ENCODE measurements at places on chromosomes 7 and 10. TPM values are rescaled to one million over a fixed set of nuclear protein-coding genes. Genes with fewer than 3 reads are reported as not detected.
A peak's percentile ranks its signal among the peaks of the same experiment; 100 is the strongest.

The SSMEM1 gene
- not detected for total RNA-seq

The TRIM50 gene
- total RNA-seq, result not detected

The PHKG1 gene
- 11.6 TPM for total RNA-seq

The RBP3 gene
- not detected for total RNA-seq

The MET gene
- total RNA-seq, result 31.0 TPM

The ERV3-1 gene
- 13.5 TPM for total RNA-seq

The AKR1C8 gene
- total RNA-seq, result not detected

The RPP30 gene
- total RNA-seq, result 25.1 TPM

The GIMAP2 gene
- 8.6 TPM for total RNA-seq

The TFEC gene
- 3.8 TPM for total RNA-seq

The CSTF2T gene
- 13.5 TPM for total RNA-seq

The CCL24 gene
- total RNA-seq, result 6.9 TPM

The LRRC17 gene
- 1.3 TPM for total RNA-seq

The PDE6C gene
- not detected for total RNA-seq

The NRCAM gene
- total RNA-seq, result 1.0 TPM

The GPR15LG gene
- total RNA-seq, result 725 TPM

GRCh38 chr7:34362621-34363020 lies 295.4 kb upstream of the NPSR1 start:
- no peak for DNase-seq

DNA sequence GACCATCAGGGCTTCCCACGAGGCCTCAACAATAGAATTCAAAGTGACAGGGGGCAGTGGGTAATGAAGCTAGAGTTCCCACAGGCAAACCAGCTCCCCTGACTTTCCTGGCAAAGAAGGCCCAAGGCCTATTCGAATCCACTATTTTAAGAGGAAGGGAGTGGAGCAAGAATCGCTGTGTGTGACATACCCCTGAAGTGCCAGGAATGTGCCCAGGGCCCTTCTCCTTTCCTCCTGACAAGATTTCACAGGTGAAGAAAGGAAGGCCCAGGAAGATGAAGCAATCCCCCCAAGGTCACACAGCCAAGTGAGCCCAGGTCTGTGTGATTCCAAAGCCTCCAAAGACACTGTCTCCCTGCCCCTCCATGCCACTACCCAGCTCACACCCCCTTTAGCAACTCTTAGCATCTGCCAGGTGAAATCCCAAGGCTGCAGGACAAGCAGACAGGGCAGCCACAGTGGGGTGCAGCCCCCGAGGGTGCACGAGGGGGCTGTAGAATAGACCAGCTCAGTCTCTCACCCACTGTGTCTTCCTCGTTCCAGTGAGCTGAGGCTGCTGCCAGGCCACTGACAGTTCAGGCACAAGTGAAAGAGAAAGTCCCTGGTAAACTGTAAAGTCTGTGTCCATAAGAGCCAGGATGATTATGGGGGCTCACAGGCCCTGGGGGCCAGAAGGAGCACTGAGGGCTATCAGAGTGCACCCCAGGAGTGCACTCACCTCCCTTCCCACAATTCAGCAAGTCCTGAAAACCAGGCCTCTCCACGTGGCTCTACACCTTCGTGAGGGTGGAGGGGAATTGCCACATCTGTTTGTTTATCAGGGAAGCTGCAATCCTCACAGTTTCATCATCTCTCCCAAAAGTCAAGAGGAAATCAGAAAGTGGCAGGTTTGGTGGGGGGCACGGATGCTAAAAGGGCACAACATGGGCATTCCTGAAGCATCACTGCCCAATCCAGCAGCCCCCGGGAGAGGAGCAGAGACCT lies 70.8 kb upstream of the ZMIZ1 start:
- no peak for DNase-seq

DNA sequence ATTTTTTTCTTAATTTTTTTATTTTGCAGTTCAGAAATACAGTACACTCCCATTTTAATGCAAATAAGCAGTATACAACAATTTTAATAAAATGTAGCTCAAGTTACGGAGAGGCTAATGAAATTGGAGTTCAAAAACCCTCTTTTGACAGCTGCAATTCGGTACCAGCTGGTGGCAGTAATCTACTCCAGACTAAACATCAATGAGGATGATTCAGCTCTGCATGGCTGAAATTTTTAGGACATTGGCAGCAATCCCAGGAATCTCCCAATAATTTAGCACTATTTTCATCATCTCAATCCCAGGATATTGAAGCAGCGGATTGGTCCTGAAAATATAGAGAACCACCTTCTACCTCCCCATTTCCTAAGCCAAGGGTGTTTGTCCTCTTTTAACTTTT lies 278.8 kb downstream of the CACNA2D1 start:
- DNase-seq, result peak; percentile 4

DNA sequence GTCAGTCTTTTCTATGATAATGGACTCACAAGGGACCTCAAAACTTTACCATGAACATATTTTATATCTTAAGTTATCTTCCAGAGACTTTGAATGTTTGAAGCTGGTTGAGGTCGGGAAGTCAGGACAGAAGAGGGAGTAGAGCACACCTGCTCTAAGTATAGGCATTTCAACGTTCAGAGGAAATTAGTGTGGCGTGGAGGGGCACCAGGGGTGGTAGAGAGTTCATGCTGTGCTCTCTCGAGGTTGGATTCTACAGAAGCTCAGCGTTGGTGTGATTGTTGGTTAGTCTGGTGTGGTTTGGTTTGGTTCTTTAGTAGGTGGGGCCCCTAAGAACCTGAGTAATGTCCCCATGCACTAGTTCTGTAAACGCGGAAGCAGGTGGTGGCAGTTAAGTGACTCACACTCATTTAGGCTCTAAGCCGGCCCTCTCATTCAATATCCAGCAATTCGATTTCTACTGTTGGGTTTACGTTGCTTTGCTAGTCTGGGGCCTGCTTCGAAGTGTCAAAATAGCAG lies 19.8 kb downstream of the CNTNAP2 start:
- DNase-seq, result no peak

GRCh38 chr7:133932591-133932990 lies 194.5 kb upstream of the LRGUK start:
- no peak for DNase-seq

- DNase-seq, result no peak
Observed at GRCh38 chr7:91126762-91127161, 137.5 kb upstream of the FZD1 start.

DNA sequence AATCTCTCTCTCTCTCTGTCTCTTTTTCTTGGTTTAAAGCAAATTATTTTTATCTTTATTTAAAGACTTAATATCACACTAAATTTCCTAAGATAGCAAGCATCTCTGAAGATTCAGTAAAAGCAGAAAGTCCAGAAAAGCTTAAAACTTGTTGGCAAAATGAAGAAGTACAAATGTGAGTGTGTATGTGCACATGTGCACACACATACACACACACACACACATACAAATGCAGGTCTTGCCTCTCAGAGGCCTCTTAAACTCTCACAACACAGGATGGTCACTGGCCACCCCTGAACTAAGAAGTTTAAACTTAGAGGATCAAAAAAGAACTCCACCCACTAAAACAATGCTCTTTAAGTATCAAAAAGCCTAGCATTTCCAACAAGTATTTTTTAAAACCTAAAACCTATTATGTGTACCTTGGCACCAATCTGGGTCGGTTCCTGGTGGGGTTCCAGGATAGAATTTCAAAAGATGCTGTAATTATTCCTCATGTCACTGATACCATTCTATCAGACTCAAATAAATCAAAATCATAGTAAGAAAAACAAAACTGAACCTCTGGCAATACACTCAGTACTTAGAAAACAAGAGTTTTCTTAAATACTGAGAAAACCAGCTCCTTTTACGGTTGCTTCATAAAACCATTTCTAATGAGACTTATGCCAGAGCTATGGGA lies 55.0 kb downstream of the SORBS1 start:
- no peak for DNase-seq

- no peak for DNase-seq
Observed at GRCh38 chr7:91628742-91629141, 251.8 kb downstream of the MTERF1 start.

- DNase-seq, result no peak
Observed at GRCh38 chr10:1440897-1441296, 296.4 kb downstream of the ADARB2 start.

DNA sequence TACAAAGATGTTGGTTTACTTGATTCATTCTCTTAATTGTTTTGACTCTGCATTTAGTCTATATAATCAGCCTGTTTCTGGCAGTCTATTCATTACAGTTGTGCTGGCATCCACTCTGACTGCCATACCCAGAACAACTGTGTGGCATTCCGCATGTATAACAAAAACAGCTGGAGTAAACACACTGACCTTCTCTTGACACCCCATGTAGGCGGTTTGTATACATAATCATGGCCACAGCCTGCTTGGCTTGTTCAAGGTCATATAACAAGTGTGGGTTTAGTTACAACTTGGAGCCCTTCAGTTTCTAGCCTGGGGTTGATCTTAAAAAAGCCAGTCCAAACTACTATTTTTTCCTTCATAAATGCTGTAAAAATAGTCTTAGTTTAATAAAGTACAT lies 70.9 kb downstream of the MBL2 start:
- no peak for DNase-seq

GRCh38 chr7:84908196-84908793 lies 278.6 kb downstream of the SEMA3D start:
- DNase-seq, result no peak

- DNase-seq, result no peak
Observed at GRCh38 chr7:55569269-55569663, 3.0 kb downstream of the VOPP1 start.

- no peak for DNase-seq
Observed at GRCh38 chr7:12805957-12806356, 118.5 kb downstream of the ARL4A start.

- no peak for DNase-seq
Observed at GRCh38 chr10:114777415-114777814, 44.2 kb upstream of the FHIP2A start.

DNA sequence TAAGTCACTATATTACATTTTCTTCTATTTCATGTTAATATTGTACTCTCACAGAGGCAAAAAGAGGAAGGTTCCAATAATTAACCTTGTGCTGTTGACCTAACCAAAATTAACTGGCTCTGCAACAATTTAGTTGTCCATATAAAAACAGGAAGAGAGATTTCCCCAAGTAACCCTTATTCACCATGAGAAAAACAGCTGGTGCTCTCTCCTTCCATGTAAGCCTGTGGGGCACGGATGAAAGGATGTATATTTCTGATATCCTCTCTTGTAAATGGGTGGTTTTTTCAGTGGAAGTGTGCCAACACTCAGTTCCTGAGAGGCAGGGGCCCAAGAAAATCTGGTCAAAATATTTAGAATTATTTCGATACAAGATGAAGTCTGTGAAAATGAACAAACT lies 358.1 kb downstream of the CRPPA start:
- no peak for DNase-seq

DNA sequence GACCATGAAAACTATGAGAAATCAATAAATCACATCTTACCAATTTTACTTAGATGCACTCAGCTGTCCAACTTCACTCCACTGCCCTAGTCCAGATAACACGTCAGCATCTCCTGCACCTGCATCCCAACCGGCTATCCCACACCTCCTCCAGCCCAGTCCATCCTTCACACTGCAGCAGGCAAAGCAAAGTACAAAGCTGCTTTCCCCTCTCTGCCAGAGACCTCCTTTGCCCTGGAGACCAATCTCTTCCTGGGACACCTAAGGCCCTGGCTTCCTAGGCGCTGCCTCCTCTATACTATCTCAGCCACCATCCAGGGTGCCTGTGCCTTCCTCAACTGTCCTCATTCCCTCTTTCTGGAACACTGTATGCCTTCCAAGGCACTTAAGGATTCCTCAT lies 90.3 kb upstream of the DDC start:
- DNase-seq, result no peak

- DNase-seq, result no peak
Observed at GRCh38 chr10:98331885-98332284, 63.9 kb upstream of the LOXL4 start.

GRCh38 chr10:84523526-84523925 lies 195.1 kb downstream of the CCSER2 start:
- DNase-seq, result no peak

DNA sequence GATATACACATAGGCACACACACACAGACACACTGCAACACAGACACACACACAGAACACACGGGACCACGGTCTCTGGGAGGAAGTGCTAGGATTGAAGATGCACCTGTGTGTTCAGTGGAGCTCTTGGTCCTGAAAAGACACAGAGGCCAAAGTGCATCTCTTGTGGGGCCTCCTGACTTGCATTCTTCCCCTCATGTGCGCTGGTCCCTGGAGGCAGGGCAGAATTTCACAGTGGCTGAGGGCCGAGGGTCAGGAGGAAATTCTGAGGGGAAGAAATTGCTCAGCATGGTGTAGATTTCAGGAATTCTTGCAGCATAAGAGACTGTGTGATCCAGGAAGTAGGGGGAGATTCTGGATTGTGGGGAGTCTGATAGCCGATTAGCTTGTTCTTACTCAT lies 35.9 kb downstream of the WDFY4 start:
- no peak for DNase-seq

- DNase-seq, result no peak
Observed at GRCh38 chr7:121204537-121204936, 124.3 kb upstream of the WNT16 start.

DNA sequence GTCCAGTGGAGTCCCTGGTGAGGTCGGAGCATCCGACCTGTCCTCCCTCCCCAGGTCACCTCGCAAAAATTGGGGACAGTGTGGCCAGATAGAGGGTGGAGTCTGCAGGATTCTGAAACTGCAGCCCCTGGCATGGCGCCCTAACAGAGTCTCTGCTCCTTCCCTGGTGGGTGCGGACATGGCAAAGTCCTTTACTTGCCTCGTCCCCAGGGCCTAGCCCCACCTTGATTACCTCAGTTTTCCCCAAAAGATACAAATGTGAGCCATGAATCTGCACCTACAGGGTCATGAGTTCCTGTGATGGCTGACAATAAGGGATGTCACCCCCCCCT lies 47.7 kb downstream of the NPVF start:
- DNase-seq, result no peak

DNA sequence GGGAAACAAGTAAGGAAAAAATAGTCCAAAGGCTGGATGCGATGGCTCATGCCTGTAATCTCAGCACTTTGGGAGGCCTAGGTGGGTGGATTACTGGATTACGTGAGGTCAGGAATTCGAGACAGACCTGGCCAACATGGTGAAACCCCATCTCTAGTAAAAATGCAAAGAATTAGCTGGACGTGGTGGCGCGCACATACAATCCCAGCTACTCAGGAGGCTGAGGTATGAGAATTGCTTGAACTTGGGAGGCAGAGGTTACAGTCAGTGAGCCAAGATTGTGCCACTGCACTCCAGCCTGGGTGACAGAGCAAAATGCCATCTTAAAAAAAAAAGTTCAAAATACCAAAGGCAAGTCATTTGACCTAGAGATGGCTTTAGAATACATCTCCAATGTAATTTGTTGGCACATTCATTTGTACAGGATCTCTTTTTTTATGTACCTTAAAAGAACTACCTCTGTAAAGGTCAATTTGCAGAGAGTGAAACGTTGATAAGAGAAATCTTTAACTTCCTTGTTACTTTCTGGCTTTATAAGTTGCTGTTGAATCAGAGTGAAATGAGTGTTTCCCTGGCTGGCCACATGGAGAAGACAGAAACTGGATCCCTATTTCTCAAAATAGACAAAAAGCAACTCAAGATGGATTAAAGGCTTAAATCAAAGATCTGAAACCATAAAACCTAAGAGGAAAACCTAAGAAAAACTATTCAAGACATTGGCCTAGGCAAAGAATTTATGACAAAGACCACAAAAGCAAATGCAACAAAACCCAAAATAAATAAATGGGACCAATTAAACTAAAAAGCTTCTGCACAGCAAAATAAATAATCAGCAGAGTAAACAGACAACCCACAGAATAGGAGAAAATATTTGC lies 260.7 kb downstream of the KLF6 start:
- DNase-seq, result no peak

GRCh38 chr7:148773334-148773733 lies 74.6 kb downstream of the CUL1 start:
- DNase-seq, result no peak

GRCh38 chr7:98687111-98687751 lies 70.1 kb downstream of the NPTX2 start:
- no peak for DNase-seq
